ENCODE measurements at places on chromosomes 7 and 10. TPM values are rescaled to one million over a fixed set of nuclear protein-coding genes. Genes with fewer than 3 reads are reported as not detected.

The NUTM2E gene
- total RNA-seq, result not detected

The ASB10 gene
- not detected for total RNA-seq

The BZW2 gene
- 208 TPM for total RNA-seq

The IFIT5 gene
- 20.3 TPM for total RNA-seq

The PRRT4 gene
- not detected for total RNA-seq

The H2BK1 gene
- not detected for total RNA-seq

The OGDHL gene
- total RNA-seq, result 0.33 TPM

The DRGX gene
- total RNA-seq, result not detected

The STAG3 gene
- total RNA-seq, result 0.17 TPM

The MINDY4 gene
- 2.7 TPM for total RNA-seq

The AKR1E2 gene
- 9.6 TPM for total RNA-seq

The PARP12 gene
- total RNA-seq, result 107 TPM

The SPDYE5 gene
- not detected for total RNA-seq

The SPDYE11 gene
- not detected for total RNA-seq

The IL6 gene
- total RNA-seq, result 1.0 TPM

The TLX1 gene
- not detected for total RNA-seq

The GBF1 gene
- total RNA-seq, result 40.3 TPM

The STEAP1 gene
- 27.6 TPM for total RNA-seq

The TMEM270 gene
- not detected for total RNA-seq

The CYP2W1 gene
- total RNA-seq, result not detected

The PON1 gene
- total RNA-seq, result not detected

The COMMD3 gene
- total RNA-seq, result 40.0 TPM
